NCI-H1417 (cell line): ENCODE measurements at places on chromosomes 11 and 22.

GRCh38 chr11:1458340-1459218 is 28.0 kb downstream of the MOB2 start:
- peak; percentile 55 for DNase-seq

- no peak for DNase-seq
Measured at GRCh38 chr11:96506041-96506440, 116.2 kb downstream of the JRKL start.

GRCh38 chr11:76147106-76147740 is 59.1 kb downstream of the WNT11 start:
- no peak for DNase-seq

- DNase-seq = no peak
Measured at GRCh38 chr11:7004482-7004881, 15.7 kb downstream of the ZNF214 start.

DNA sequence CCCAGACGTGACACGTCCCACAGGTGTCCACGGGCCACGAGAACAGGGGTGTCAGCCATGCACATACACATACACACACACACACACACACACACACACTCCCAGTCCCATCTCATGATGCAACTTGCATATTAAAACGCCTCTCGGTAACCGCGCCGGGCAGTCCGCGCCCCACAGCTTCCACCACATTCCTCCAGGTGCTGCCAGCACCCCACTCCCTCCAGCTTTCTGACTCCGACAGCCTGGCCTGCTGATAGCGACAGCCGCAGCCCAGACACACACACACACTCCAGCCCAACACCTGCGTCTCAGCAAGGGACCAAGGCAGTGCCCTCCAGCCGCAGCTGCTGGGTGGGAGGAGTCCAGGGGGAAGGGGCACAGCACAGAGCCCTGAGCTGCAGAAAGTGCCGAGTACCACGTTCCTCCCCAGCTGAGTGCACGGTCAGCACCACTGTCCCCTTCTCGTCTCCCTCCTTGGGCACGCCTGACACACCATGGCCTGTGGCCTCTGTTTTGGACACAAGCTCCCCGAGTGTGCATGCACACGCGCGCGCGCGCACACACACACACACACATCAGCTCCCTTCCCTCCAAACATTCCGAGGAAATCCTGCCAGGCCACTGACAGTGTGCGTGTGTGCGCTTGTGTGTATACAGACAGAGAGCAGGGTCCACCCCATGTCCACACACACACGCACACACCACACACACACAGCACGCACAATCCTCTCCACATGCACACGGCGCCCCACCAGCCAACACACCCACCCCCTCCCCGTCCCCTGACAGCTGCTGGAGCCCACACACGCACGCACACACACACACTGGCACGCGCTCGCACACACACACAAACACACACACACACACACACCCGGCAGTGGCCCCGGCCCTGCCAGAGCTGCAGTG is 1.2 kb downstream of the ELFN2 start:
- DNase-seq = peak; percentile 30

- DNase-seq = no peak
Measured at GRCh38 chr11:59198726-59199125, 14.0 kb downstream of the MPEG1 start.

- no peak for DNase-seq
Measured at GRCh38 chr11:122791411-122791810, 46.9 kb upstream of the CRTAM start.
